Stimulated activated naive B cell treated with anti-CD40 and anti-IgM and Interleukin-4, amounts not matched to agents 10 μg/mL and 1 μg/mL and 100 μg/mL, for 72 hours (primary cell): ENCODE measurements at places on chromosomes 12 and 14.

DNA sequence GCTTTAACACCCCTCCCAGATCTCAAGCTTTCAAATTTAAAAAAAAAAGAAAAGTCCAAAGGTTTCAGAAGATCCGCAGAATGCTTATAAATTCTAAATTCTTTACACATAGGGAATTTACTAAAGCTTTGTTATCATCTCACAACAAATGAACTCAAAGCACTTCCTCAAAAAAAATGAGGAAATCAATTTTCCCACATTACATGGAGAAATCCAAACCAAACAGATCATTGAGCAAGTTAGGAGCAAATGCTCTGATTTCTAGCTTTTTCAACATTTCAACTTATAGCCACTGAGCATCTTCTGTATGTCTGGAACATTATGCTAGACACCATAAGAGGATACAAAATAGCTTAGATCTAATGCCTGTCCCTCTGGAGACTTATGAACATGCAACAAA lies 161.0 kb downstream of the CEP128 start:
- DNase-seq = no peak

- no peak for DNase-seq
These were observed 18.9 kb upstream of the PLEKHH1 start for GRCh38 chr14:67514203-67514607.

GRCh38 chr12:27176765-27177164 lies 67.3 kb upstream of the STK38L start:
- no peak for DNase-seq

- DNase-seq = no peak
These were observed 86.3 kb downstream of the VCPKMT start for GRCh38 chr14:50030036-50030435.

DNA sequence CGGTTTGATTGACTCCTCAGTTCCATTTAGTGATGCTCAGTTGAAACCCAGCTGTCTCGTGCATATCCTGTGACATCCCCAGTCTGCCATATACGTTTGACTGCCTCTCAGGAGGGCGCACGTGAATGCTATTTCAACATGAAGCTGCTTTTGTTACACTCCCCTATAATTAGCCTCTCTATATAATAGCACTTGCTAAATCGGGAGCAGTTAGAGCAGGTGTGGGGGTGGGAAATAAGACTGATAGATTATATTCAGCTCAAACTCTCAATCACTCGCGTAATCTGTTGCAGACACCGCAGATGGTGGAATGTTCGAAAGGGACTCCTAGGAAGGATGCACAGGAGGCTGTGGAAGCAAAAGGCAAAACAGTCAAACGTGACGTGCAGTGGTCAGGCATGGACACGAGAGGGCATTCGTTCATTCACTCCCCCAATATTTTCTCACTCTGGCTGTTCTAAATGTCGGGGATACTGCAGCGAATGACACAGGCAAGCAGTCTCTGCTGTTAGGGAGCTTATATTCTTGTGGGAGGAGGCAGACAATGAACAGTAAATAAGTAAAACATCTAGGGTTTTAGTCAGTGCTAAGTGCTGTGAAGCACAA lies 29.8 kb downstream of the KCNA1 start:
- DNase-seq = no peak

DNA sequence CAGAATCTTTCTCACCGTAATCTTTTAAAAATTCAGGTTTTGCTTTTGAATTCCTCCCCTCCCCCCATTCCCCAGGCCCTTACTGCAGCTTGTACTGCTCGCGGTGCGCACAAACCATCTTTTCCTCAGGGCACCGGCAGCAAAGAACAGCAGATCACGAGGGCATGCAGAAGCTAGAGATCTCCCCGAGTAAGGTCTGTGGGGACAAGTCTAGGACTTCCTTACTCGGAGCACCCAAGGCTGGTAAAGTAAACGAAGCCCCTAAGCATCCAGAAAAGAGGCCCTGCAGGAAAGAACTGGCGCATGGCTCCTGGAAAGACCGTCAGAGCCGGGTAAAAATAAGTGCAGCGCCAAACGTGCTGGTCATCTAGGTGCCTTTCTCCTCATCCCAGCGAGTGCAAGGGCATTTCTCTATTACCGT lies 727 bp downstream of the LDHB start:
- DNase-seq = no peak

GRCh38 chr14:32841698-32842097 lies 97.0 kb upstream of the NPAS3 start:
- DNase-seq = no peak

DNA sequence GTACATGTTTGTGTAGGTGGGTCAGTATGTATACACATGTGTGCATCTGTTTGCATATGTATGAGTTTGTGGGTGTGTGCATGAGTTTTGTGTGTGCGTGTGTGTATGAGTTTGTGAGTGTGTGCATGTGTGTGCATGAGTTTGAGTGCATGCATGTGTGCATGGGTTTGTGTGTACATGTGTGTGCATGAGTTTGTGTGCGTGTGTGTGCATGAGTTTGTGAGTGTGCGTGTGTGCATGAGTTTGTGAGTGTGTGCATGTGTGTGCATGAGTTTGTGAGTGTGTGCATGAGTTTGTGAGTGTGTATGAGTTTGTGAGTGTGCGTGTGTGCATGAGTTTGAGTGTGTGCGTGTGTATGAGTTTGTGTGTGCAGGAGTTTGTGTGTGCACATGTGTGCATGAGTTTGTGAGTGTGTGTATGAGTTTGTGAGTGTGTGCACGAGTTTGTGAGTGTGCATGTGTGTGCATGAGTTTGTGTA lies 61.5 kb downstream of the FZD10 start:
- no peak for DNase-seq
